ENCODE measurements at places on chromosomes 2 and 18. TPM values are rescaled to one million over a fixed set of nuclear protein-coding genes. Genes with fewer than 3 reads are reported as not detected.

ITPRIPL1 gene
- 5.5 TPM for polyA plus RNA-seq

PLEKHA3 gene
- polyA plus RNA-seq = 34.3 TPM

FAM117B gene
- polyA plus RNA-seq = 31.5 TPM

TUBA4B gene
- 0.49 TPM for polyA plus RNA-seq

BBS5 gene
- 10.3 TPM for polyA plus RNA-seq

SPP2 gene
- not detected for polyA plus RNA-seq

ZAP70 gene
- polyA plus RNA-seq = 2.3 TPM

IL36B gene
- not detected for polyA plus RNA-seq

DNA sequence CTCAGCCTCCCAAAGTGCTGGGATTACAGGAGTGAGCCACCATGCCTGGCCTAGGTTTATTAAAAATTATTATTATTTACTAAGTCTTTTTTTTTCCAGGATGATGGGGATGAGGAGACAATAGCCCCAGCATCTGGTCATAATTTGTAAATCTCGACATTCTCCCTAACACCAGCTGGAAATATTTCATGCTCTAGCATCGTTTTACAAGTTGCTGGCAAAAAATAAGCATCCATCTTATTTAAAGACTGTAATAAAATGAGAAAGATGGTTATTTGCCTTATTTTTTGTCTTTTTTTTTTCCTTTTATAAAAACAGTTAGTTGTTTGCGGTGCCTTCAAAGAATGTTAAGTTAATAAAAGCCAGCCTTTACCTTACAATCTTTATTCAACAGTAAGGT lies 56.7 kb downstream of the SF3B1 start:
- no peak for DNase-seq

DNA sequence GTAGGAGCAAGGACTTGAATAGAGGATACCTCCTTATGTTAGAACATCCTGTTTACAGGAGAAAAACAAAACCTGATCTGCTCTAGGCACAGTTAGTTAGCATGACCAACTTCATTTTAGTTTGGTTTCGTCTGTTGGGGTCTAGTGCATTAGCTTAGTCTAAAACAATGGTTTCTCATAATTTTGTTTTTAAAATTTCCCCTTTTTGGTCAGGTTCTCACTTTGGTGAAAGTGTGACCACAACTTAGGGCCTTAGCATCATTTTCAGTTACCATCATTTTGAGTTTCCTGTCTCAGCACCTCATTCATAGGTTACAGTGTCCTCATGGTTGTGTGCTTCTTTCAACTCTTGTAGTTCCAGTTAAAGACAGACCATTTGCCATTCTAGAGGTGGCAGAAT lies 1277.0 kb upstream of the SLC39A10 start:
- no peak for DNase-seq

GRCh38 chr2:39142904-39143605 lies 22.2 kb upstream of the SOS1 start:
- no peak for DNase-seq

- DNase-seq = no peak
Observed at GRCh38 chr2:238247002-238247822, 7.4 kb upstream of the HES6 start.

- no peak for DNase-seq
Observed at GRCh38 chr2:21774691-21775368, 651.1 kb downstream of the TDRD15 start.

DNA sequence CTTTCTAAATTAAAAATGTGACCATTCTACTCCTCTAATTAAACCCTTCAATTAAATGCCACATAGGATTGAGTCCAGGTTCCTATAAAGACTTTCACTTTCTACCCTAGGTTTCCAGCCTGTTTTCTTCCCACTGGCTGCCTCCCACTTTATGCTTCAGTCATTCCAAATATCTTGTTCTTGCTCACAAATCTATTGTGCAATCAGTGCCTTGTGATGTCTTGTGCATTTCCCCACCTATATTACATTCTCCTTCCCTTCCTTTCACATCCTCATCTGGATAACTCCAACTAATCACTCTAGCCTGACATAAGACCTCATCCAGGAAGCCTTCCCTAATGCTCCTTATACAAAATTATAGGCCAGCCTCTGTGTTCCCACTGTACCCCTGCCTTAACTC lies 281.7 kb upstream of the LRATD1 start:
- DNase-seq = no peak

- no peak for DNase-seq
Observed at GRCh38 chr2:73156539-73157124, 43.9 kb upstream of the RAB11FIP5 start.

- no peak for DNase-seq
Observed at GRCh38 chr18:5890331-5891183, 4.8 kb downstream of the TMEM200C start.

DNA sequence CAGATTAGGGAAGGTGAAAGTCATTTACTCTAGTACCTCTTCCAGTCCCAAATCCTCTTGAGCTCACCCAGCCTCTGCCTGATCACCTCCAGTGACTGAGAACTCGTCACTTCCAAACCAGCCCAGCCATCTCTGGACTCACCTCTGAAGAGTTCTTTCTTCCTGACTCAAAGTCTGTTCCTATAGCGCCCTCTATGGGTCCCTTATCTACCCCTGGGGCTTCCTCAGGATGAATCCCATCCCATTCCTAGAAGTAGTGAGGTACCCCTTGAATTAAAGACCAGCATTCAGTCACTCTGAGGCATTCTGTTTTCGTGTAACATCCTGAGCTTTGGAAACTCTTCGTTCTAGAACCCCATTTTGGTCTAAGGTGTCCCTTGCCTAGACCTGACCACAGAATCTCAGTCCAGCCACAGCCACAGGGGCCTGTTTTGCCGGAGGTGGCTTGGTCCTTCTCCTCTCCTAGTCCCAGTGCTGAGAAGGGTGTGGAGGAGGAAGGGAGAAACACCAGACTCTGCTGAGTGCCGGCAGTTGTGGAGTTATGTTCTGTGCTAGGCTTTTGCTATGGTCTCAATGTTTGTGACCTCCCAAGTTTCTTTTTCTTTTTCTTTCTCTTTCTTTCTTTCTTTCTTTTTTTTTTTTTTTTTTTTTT lies 32.7 kb downstream of the SIX3 start:
- DNase-seq = no peak

GRCh38 chr18:70260683-70261082 lies 28.2 kb upstream of the SOCS6 start:
- DNase-seq = no peak

GRCh38 chr18:551404-552061 lies 28.6 kb upstream of the CETN1 start:
- no peak for DNase-seq

DNA sequence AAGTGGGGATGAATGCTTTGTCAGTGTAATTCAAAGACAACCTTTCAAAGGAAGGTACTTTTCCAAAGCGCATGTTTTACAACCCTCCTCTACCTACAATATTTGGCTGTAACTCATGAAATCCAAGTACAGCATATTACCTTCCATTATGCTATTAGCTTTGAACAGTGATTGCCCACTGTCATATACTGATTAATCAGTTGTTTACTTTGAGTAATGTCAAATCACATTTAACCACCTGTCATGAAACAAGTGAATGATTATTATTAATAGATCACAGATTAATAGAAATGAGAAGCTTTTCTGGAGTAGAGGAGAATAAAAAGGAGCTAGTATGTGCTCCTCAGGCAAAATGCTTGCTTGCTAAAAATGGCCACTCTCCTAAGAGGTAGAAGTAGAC lies 150.5 kb upstream of the SMAD7 start:
- no peak for DNase-seq

- DNase-seq = no peak
Observed at GRCh38 chr2:222239945-222240675, 58.7 kb downstream of the PAX3 start.

DNA sequence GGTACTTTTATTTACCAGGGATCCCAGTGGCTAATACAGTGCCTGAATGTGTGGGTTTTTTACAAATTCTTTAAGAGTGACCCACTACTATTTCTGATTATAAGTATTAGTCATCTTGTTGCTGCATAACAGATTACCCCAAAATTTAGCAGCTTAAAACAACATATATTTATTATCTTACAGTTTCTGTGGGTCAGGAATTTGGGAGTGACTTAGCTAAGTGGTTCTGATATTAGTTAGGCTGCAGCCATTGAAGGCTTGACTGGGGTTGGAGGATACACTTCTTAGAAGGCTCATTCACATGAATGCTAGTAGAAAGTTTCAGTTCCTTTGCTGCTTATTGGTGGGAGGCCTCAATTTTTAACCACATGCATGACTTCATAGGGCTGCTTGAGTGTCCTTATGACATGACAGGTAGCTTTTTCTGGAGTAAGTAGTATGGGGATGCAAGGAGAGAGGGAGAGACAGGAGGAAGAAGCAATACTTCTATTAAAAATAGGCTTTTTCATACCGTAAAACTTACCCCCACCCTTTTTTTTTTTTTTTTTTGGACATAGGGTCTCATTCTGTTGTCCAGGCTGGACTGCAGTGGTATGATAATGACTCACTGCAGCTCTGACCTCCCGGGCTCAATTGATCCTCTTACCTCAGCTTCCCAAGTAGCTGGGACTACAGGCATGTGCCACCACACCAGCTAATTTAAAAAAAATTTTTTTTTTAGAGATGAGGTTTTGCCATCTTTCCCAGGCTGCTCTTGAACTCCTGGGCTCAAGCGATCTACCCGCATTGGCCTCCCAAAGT lies 13.3 kb upstream of the POLE4 start:
- no peak for DNase-seq

GRCh38 chr2:241736111-241736510 lies 1.7 kb downstream of the D2HGDH start:
- DNase-seq = no peak

GRCh38 chr2:65032019-65032975 lies 23.9 kb upstream of the CEP68 start:
- DNase-seq = no peak

DNA sequence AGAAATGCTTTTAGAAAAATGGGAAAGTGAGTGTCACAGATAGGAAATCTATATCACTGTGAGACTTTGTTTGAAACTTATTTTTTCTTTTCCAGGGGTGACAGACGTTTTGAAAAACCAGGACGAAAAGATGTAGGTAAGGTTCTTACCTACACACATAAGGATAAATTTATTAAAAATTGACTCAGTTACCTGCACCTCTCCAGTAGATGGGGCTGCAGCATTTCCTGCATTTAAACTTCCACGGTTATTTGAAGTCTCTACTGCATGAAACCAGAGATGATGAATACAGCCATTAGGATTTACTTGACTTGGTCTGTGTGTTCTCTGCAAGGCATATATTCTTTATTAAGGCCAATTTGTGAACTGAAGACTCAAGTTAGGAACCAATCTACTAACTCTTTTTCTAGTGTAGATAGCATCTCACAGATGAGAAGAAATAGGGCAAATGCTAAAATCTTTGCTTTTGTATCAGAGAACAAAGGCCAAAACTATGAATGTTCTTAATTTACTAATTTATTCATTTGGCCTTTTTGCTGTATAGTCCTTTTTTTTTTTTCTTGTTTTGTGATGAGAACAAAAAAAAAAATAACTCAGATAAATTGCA lies 15.0 kb downstream of the KCNJ13 start:
- DNase-seq = peak; percentile 18

DNA sequence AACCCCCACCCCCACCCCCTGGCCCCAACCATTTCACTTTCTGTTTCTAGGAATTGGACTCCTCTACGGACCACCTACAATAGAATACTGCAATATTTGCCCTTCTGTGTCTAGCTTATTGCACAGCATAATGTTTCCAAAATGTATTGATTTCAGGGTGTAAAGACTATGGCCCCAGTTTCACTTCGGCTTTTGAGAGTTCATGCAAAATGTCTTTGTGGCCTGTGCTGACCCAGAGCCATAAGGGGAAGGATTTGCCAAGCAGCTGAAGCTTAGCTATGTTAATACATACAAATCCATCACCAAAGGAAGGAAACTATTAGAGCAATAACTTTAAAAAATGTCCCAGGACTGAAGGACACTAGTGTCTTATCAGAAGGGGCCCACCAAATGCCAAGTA lies 11.2 kb upstream of the ATP9B start:
- DNase-seq = no peak

GRCh38 chr2:192379736-192380135 lies 185.0 kb upstream of the TMEFF2 start:
- DNase-seq = no peak
